Fibroblast of skin of right biceps (primary cell): ENCODE measurements at places on chromosomes 5 and 9.

GRCh38 chr5:98940581-98940980 lies 11.8 kb upstream of the CHD1 start:
- DNase-seq: peak; percentile 33

DNA sequence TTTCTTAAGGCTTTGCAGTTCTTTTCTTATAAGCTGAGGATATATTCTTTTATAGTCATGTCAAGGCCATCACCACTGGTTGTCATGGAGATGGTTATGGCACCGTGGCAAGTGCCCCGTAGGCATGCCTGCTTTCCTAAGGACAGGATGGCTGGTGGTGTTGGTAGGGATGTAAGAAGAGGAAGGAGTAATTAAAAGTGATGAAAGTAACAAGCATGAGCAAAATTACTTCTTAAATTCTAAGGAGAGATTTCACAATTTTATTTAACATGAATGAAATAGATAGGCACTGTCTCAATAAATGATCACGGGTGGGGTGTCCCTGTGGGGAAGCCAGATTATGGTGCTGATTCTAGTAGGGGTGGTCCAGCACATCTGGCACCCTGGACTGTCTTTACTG lies 290.2 kb upstream of the KLF4 start:
- no peak for DNase-seq

DNA sequence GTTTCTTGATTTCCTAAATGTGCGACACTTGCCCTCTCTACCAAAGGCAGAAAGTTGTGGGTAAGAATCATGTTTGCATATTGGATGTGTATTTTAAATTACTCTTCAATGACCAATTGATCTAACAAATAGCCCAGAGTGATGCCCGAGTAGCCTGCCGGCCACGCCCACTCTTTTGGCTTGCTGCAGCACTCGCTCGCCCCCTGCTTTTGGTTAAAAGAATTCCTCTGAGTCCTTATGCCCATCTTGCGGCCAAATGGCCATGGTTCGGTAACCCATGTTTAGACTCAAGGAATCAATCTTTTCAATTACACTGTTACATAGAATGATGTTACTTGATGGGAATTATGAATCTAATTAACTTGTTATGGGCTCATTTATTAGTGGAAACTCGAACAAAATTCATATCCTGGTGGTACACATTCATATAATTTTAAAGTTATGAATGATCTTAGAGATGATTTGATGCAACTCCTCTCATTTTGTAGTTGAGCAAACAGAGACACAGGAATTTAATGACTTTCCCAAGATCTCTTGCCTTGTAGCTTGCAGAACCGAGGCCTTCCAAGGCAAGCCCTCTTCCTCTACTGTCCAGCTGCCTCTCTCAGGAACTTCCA lies 36.5 kb downstream of the PPIC start:
- peak; percentile 44 for DNase-seq

DNA sequence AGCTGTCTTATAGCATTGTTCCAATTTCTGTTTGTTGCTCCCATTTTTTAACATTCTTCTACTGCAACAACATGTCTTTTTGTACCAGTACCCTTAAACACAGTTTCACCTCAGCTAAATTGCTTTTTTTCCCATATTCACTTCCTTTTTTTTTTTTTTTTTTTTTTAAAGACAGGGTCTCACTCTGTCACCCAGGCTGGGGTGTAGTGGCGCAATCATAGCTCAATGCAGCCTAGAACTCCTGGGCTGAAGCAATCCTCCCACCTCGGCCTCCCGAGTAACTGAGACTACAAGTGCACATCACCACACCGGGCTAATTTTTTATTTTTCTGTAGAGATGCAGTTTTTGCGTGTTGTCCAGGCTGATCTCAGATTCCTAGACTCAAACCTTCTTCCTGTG lies 161.3 kb downstream of the NIPBL start:
- DNase-seq: no peak

GRCh38 chr5:104421431-104421830 lies 858.8 kb upstream of the NUDT12 start:
- DNase-seq: no peak
